Body of pancreas (tissue), 4 donors: ENCODE measurements at places on chromosomes 1 and 21.
A peak's percentile ranks its signal among the peaks of the same experiment; 100 is the strongest.

DNA sequence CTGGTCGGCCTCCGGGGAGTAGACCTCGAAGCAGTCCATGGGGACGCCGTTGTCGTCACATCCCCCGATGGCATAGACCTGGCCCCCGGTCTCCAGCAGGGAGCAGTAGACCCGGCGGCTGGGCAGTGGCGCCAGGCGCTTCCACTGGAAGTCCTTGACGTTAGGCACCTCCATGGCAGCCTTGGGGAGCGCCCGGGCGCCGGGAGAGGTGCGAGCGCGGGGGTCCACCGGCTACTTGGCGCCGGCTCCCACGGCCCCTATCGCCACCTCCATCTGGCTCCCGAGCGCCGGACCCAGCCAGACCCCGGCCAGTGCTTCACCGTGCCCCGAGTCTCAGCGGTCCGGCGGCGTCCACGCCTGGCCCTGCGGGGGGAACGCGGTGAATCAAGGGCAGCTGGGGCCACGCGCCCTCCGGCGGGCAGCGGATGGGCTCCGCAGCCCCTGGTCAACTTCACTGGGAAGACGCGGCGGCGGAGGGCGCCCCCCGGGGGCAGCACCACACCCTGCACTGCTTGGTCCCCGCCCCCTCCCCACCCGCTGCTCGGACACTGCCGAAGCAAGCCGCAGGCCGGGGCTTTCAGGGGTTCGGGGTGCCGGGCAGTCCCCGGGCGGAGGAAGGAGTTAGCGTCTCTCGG lies 13.2 kb downstream of the KLHDC8A start:
- DNase-seq = peak; percentile 41

- no peak for DNase-seq
These were observed 11.5 kb downstream of the NECAP2 start for GRCh38 chr1:16451841-16452528.

DNA sequence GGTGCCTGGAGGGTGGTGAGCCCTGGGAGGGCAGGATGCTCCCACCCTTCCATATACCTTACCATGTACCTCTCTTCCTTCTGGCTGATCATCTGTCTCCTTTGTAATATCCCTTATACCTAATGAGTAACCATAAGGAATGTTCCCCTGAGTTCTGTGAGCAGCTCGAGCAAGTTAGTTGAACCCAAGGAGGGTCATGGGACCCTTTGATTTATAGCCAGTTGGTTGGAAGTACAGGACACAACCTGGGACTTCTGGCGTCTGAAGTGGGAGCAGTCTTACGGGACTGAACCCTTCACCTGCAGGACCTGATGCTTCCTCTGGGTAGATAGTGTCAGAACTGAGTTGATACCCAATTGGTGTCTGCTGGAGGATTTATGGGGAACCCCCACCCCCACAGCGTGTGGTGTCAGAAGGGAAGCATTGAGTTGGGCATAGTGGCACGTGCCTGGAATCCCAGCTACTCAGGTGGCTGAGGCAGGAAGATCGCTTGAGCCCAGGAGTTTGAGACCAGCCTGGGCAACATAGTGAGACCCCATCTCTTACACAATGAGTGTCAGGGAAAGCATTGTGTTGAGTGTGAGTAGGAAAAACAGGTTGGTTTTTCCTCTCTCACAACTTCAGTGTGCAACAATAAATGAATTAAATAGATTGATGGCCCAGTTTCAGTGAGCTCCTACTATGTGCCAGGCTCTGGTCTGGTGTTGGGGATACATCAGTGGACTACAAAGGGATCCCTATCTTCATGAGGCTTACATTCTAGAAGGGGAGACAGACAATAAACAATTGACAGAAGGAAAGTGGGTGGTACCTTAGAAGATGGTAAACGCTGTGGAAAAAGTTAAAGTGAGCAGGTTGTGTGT lies 16.0 kb downstream of the DNAJC16 start:
- no peak for DNase-seq

DNA sequence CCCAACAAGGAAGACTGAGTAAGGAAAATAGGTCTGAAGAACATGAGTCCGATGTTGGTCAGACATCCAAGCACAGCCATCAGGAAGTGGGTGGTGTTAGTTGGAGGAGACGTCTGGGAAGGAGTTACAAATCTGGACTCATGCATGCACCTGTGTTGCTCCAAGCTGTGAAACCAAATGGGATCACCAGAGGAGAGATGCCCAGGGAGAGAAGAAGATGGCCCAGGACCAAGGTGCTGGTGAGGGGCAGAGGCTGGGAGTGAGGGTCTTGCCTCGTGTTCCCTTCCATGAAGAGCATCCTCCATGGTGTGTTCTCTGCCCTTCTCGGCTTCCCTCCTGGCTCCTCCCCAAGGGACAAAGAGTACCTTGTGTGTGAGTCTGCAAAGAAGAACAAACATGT lies 405.6 kb downstream of the NPHP4 start:
- DNase-seq = no peak

- DNase-seq = no peak
These were observed 10.3 kb downstream of the CD2 start for GRCh38 chr1:116764466-116764898.
